Mesenchymal stem cell (in vitro differentiated cells and primary cell): ENCODE measurements at places on chromosomes 1 and 21.

- no peak overlapping the region for H3K4me3 ChIP-seq
- H3K27ac ChIP-seq = no peak overlapping the region
- no peaks in the 10 kb centered on the region for H3K27me3 ChIP-seq
- peaks cover 56% of the 10 kb centered on the region for H3K36me3 ChIP-seq
- peaks cover 3% of the 10 kb centered on the region for H3K4me1 ChIP-seq
Observed at GRCh38 chr21:42862774-42863503, 16.4 kb downstream of the WDR4 start.

GRCh38 chr1:150513351-150513791 lies 2.2 kb upstream of the FALEC start:
- H3K36me3 ChIP-seq = peaks cover 41% of the 10 kb centered on the region
- H3K27me3 ChIP-seq = no peaks in the 10 kb centered on the region
- H3K4me1 ChIP-seq = peaks cover 11% of the 10 kb centered on the region
- no peak overlapping the region for H3K27ac ChIP-seq

- peak; percentile 72 for DNase-seq
- no peaks in the 10 kb centered on the region for H3K36me3 ChIP-seq
- H3K4me3 ChIP-seq = no peak overlapping the region
- no peak overlapping the region for H3K27ac ChIP-seq
- H3K27me3 ChIP-seq = no peaks in the 10 kb centered on the region
Observed at GRCh38 chr1:202623075-202623474, 87.2 kb downstream of the SYT2 start.

- peak; percentile 20 for DNase-seq
- no peak overlapping the region for H3K27ac ChIP-seq
- H3K36me3 ChIP-seq = no peaks in the 10 kb centered on the region
- peaks cover 39% of the 10 kb centered on the region for H3K27me3 ChIP-seq
Observed at GRCh38 chr1:107964336-107965109, 457 bp downstream of the VAV3 start.
